ENCODE measurements at places on chromosomes 6 and 20. TPM values are rescaled to one million over a fixed set of nuclear protein-coding genes. Genes with fewer than 3 reads are reported as not detected.

DNA sequence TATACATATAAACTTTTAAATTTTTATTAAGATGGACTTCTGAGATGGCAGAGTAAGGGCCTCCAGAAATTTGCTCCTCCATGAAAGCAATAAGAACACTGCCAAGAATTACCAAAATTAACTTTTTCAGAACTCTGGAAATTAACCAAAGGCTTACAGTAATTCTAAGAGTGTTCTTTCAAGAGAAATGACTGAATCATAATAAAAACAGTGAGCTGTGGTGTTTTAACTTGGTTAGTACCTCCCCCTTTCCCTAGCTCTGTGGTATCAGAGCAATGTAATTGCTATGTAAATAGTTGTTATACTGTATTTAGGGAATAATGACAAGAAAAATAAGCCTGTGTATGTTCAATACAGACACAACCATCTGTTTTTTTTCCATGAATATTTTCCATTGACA, 19.0 kb downstream of the HECA start:
- DNase-seq = no peak

HSD17B8 gene
- total RNA-seq = 7.6 TPM

HMGN3 gene
- 84.0 TPM for total RNA-seq

SLC22A2 gene
- total RNA-seq = not detected

ADAT2 gene
- 6.9 TPM for total RNA-seq

GRCh38 chr6:43298565-43299337, 691 bp downstream of the SLC22A7 start:
- DNase-seq = no peak

GRCh38 chr6:170285482-170285881, 5.4 kb downstream of the DLL1 start:
- no peak for DNase-seq

DEK gene
- total RNA-seq = 205 TPM

DNA sequence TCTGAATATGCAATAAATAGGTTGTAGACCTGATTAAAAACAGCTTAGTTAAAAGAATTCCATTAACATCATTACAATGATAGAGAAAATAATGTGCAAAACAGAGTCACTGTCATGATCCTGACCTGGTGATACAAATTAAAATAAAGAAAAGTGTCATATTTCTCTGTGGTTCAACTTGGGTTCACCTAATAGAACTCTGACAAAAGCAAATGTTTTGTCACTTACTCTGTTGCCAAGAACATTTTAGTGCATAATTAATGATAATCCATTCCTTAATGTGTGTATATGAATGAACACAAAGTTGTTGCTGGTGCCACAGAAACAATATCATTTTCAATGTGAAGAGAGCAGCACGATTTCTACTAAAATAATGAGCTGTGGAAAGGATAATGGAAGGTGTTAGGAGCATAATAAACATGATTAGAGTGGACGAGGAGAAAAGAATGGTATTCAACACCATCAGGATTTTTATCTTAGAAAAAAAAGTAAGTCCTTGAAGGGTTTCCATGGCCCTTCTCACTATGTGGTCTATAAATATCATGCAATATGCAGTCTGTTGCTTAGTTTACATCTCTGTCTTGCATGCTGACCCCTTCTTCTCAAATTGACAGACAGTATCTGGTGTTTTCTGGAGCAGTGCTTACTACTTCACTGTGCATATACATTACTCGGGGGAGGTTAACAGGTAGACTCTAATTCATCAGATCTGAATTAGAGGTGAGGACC, 656.6 kb upstream of the MMS22L start:
- DNase-seq = no peak

DNA sequence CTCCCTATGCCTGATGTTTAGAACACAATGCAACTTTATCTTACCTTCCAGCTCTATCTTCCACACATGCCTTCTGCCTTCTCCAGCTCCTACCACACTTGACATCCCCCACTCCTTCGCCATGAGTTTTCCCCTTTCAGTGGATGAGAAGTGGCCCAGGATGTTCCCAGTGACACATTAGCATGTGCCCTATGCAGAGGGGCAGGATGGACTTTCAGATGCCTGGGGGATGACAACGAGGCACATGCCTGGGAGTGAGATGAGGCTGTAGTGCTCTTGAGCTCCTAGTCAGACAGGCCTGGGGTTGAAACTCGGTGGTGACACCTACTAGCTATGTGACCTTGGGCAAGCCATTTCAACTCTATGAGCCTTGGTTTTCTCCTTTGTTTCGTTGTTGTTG, 20.1 kb upstream of the SLC32A1 start:
- DNase-seq = no peak

Data from urinary bladder (tissue), 4 donors.